Stimulated activated CD8-positive, alpha-beta memory T cell treated with anti-CD3 and anti-CD28 coated beads, Interleukin-15, amount 100 ng/mL, for 24 hours (primary cell): ENCODE measurements at places on chromosomes 4 and X.

GRCh38 chr4:79209081-79209480, 116.8 kb downstream of the NAA11 start:
- DNase-seq, result no peak

- no peak for DNase-seq
Observed at GRCh38 chr4:87884976-87885549, 52.3 kb downstream of the MEPE start.

GRCh38 chr4:90074322-90074886, 52.8 kb upstream of the CCSER1 start:
- DNase-seq, result no peak

GRCh38 chr4:173293663-173294062, 40.5 kb downstream of the HMGB2 start:
- DNase-seq, result no peak
